ENCODE measurements at places on chromosomes 12 and 14.

- DNase-seq, result no peak
Observed at GRCh38 chr12:54228471-54228870, 39.7 kb upstream of the SMUG1 start.

DNA sequence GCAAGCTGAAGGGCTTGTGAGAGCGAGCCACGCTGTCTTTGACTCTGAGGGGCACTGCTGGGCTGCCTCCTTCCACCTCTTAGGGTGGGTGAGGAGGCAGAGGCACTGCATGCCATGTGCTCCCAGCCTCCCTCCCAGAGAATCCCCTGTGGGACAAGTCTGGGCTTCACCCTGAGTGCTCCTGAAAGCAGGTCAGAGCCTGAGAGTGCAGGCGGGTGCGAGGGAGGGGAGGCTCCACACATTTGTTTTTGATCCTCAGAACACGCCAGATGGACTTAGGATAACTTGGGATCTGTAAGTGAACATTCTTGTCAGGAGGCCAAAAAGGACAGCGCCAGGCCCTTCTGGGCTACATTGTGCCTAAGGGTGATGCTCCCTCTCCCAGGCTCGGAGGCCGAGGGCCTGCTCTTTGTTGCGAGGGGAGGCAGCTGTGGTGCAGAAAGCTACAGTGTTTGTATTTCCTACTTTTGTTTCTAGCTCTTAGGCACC lies 155.4 kb downstream of the TMX1 start:
- no peak for DNase-seq

DNA sequence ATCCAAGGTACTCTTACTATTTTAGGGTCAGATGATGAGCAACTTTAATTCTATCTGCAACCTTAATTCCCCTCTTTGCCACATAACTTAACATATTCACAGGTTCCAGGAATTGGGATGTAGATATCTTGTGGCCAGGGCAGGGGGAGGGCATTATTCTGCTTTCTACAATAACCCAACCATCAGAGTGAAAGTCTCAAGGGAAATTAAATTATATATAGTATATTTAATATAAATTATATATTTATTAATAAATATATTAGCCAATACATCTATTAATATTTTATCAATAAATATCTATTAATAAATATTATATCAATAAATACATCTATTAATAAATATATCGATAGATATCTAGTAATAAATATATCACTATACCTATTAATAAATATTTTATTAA lies 11.7 kb upstream of the RAB21 start:
- no peak for DNase-seq

DNA sequence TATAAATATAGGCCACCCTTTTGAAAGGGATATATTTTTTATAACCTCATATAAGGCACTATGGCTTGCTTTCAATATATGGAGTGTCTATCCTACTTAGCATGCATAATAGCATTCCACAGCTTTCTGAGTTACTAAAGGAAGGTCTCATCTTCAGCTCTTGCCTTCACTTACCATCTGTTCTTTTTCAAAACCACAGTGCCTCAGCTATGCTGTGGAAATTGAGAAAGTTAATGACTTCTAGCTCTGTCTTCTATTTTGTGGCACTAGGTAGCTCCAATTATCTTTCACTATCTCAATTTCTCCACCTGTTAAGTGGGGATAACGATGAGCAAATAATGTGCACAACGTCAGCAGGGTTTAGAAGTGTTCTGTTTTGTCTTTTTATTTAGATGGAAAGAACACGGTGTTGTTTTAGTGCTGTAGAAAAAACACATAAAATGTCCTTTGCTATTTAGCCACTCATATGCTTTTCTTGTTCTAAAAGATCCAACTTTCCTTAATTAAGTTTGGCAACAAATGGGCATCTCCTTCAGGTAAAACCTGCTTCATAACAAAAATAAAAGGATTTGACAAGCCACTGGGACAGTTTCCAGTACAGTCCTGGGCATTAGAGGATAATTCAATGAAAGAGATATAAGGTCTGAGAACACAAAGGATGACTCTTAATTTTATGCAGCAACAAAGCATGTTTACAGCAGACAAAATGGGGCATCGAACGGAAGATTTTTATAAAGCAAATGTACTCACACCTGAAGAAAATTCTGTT lies 462.0 kb upstream of the SYT1 start:
- DNase-seq, result no peak

DNA sequence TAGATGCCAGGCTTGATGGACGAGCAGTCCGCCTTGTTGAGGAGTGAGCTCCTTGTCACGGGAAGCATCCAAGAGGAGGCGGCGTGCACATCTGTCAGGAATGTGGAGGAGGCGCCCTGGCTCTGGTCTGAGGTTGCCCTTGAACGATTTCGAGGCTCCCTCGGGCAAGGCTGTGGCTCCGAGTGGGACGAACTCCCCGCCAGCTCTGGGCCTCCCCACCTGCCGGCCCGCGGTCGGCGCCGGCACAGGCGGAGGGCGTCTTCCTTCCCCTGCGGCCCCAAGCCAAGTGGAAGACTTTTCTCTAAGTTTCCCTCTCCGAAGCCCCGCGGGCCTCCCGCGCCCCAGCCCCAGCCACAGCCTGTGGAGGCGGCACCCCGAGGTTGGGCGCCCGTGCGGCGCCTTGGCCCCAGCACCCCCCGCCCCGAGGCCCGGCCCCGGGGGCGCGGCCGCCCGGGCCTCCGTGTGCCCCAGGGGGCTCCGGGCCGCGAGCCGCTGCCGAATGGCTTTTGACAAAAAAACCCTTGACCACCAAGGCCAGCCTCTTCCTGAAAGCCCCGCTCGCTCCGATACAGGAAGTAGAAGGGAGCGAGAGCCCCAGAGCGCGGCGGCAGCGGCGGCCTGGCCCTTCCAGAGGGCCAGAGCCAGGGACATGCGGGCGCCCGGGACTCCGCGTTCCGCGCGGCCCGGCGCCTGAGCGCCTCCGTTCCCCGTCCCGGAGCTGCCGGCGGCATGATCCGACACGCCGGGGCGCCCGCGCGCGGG lies at the start of gene RIN3:
RIN3 (plus strand) TSS at position 578 of the 762 bp plus-strand sequence; CDS start at position 730, 152 bp downstream.
- no peak for DNase-seq

DNA sequence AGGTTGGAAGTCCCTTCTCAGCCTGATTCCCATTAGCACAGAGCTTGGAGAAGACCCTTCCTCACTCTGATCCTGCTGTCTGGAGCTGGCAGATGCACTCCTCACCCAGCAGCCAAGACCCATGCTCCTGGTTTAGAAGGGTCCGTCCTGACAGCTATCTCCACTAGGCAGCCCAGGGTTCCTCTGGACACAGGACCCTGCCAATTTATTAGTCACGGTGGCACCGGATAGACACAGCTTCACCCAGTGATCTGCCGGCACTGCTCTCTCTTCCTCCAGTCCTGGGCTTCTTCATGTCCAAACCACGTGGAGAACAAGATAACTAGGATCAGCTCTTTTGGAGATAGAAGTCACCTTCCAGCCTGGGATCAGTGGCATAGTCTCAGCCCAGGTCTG lies 26.2 kb upstream of the TCL1B start:
- no peak for DNase-seq

DNA sequence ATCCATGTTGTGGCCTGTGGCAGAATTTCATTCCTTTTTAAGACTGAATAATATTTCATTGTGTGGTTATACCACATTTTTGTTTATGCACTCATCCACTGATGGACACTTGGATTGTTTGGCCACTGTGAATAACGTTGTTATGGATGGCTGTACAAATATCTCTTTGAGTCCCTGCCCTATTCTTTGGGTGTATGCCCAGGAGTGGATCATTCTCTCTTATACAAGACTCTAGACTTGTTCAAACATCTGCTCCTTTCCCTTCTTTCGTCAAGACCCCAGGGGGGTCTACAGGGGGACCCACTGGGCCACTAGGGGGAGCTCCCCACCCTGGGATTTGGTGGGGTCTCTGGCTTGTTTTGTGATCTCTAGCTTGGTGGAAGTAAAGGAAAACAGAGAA lies 77.4 kb downstream of the FBXL14 start:
- no peak for DNase-seq

- DNase-seq, result no peak
Observed at GRCh38 chr14:88775532-88775931, 17.2 kb downstream of the EML5 start.

GRCh38 chr12:46462641-46463355 lies 90.2 kb upstream of the SLC38A2 start:
- DNase-seq, result no peak

GRCh38 chr12:80877721-80878265 lies 59.9 kb downstream of the LIN7A start:
- no peak for DNase-seq

DNA sequence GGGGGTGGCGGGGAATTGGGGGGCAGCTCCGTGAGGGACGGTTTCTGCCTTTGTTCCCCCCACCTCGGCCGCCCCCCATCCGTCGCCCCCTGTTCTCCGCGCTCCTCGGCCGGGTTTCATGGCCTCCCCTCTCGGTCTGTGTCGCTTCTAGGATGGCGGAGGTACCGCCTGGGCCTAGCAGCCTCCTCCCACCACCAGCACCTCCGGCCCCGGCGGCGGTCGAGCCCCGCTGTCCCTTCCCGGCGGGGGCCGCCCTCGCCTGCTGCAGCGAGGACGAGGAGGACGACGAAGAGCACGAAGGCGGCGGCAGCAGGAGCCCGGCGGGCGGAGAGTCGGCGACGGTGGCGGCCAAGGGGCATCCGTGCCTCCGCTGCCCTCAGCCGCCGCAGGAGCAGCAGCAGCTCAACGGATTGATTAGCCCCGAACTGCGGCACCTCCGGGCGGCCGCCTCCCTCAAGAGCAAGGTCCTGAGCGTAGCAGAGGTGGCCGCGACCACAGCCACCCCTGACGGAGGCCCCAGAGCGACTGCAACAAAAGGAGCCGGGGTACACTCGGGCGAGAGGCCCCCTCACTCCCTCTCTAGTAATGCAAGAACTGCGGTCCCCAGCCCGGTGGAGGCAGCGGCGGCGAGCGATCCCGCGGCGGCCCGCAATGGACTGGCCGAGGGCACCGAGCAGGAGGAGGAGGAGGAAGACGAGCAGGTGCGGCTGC lies 575 bp downstream of the NAA30 start:
- no peak for DNase-seq

DNA sequence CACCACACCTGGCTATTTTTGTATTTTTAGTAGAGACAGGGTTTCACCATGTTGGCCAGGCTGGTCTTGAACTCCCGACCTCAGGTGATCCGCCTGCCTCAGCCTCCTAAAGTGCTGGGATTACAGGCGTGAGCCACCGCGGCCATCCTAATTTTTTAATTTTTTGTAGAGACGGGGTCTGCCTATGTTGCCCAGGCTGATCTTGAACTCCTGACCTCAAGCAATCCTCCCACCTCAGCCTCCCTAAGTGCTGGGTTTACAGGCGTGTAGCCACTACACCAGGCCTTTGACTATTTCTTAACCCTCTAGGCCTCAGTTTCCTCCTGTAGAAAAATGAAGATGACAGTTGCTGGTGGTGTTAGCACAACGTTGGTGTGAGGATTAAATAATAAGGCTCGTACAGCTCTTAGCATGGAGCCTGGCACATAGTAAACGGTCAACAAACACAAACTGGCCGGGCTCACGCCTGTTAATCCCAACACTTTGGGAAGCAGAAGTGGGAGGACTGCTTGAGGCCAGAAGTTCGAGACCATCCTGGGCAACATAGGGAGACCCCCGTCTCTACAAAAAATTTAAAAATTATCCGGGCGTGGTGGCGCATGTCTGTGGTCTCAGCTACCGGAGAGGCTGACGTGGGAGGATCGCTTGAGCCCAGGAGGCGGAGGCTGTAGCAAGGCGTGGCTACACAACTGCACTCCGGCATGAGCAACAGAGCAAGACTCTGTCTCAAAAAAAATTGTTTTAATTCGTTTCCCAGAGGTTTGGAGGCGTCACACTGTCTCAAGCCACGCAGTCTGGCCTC lies 979 bp downstream of the DDX54 start:
- no peak for DNase-seq

DNA sequence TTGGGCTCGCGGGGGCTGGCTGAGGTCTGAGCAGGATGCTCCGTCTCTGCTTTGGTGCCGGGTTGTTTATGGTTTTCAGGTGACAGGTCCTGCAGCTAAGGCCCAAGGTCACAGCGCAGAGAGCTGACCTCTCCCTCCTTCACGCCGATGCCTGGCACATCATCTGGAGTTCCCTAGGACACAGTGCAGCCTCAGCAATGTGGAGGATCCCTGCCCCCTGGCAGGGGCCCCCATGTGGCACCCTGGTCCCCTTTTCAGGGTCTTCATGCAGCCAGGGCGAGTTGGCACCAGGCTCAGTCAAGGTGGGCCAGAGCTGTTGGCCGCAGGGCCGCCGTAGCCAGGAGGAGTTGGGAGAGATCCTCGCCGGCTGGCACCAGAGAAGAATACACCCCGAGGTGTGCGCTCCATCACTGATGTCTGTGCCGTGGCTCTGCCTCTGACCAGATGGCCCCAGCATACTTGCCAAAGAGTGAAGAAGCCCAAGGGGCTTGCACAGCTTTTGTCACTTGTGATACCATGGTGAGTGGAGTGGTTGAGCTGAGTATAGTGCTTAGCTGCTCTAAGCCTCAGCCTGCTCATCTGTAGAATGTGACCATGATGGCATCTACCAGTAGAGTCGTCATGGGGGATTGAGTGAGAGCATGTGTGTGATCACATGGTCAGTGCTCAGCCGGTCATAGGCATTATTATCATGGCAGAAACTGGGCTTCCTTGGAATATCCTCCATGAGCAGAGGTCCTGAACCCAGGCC lies 11.0 kb downstream of the TPCN1 start:
- no peak for DNase-seq

GRCh38 chr12:108282676-108283075 lies 56.4 kb downstream of the CMKLR1 start:
- DNase-seq, result no peak

GRCh38 chr12:102946042-102946441 lies 11.4 kb upstream of the ASCL1 start:
- DNase-seq, result no peak

DNA sequence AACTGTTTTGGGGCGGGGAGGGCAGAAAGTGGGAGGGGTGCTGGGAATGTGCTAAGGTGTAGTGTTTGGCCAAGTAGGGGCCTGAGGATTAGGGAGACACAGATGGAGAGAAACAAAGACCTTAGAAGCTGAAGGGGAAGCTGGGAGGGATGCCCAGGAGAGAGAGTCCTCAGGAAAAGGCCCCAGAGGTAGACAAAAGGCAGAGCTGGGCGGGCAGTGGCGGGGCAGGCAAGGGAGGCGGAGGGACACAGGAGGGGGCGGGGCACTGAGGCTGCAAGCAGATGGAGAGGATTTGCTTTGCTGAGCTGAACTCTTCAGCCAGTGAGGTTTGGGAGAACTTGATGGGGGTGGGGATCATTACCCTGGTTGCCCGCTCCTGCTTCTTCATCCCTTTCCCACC lies 2.8 kb downstream of the PTMS start:
- DNase-seq, result no peak

- DNase-seq, result no peak
Observed at GRCh38 chr12:7705846-7706245, 5.4 kb upstream of the DPPA3 start.

DNA sequence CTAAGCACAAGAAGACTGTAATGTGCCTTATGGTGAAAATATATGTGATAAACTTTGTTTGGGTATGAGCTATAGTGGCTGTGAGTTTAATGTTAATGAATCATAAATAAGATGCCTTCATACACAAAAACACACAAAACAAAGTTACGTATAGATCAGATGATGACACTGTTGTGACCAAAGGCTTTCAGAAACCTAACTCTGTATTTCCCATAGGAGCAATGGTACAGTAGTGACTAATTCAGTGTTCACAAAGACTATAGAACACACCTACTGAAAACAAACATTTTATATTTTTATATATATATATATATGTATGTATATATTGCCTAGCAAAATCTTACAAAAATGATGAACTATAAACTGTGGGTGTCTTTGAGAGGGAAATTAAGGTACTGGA lies 393.8 kb upstream of the DCN start:
- DNase-seq, result no peak

GRCh38 chr12:70110085-70110484 lies 133.1 kb upstream of the CNOT2 start:
- no peak for DNase-seq

Measured in stimulated activated CD8-positive, alpha-beta memory T cell treated with anti-CD3 and anti-CD28 coated beads, Interleukin-4, amount 100 ng/mL, for 1 hour (primary cell).